NCI-H82 (cell line): ENCODE measurements at places on chromosomes 2 and 18.

- no peak for DNase-seq
These were observed 45.8 kb downstream of the DHX57 start for GRCh38 chr2:38829971-38830370.

GRCh38 chr2:111640480-111640879 lies 243.5 kb downstream of the ANAPC1 start:
- no peak for DNase-seq

- peak; percentile 55 for DNase-seq
These were observed 97.2 kb downstream of the INSIG2 start for GRCh38 chr2:118185210-118186109.

- DNase-seq: no peak
These were observed 86.8 kb downstream of the SPRED2 start for GRCh38 chr2:65345631-65346030.

- DNase-seq: no peak
These were observed 20.1 kb upstream of the LTBP1 start for GRCh38 chr2:32926708-32927084.

DNA sequence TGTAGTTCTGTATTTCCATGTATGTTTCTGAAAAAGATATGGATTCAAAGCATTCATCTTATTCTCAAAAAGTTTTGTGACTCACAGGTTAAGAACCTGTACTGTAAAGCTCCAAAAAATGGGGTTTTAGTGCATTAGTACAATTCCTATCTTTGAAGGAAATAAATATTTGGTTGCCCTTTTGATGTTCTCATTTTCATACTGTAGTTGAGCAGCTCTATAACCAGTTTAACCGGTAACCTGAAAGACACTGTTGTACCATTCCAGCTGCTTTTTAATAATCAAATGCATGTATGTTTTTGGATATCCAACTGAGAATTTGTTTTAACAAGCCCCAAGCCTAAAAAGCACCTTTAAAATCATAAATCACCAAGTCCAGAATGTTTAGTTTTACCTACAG lies 9.6 kb upstream of the OSGEPL1 start:
- DNase-seq: no peak

DNA sequence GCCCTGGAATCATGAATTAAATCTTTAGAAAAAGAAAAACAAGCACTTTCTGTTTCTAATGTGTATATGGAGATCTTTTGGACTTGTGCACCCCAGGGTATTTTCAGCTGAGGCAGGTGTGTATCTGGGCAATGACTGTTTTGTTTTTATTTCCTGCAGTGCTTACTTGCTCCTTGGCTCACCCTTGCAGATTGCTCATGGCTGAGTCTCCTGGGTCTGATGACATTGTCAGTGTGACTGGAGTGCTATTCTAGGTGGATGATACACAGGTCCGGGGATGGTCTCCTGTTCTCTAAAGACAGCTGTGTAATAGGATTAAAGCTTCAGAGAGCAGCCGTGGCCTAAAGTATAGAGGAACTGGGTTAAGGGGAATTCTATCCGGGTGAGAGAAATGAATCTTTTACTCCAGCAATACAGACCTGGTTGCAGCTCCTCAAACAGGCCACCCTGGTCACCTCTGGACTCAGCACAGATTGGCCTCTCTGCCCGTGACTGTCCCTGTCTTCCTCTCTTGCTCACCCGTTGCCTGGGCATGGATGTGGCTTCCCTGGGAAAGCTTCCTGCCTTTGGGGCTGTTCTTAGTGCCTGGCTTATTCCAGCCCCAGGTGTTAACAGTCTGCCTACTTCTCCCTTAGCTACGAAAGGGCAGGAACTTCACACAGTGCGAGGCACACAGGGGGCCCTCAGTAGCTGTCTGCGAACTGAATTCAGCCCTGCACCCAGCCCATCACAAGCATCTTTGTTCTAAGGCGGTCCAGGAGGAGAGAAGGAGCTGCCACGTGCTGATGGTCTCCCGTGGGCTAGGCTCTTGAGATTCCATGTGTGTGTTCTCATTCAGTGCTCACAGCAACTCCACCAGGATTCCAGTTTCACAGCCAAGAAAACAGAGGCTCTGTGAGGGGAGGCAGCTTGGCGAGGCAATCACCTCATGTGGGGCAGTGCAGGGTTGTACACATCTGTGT lies 84.3 kb downstream of the ACOXL start:
- DNase-seq: peak; percentile 55

DNA sequence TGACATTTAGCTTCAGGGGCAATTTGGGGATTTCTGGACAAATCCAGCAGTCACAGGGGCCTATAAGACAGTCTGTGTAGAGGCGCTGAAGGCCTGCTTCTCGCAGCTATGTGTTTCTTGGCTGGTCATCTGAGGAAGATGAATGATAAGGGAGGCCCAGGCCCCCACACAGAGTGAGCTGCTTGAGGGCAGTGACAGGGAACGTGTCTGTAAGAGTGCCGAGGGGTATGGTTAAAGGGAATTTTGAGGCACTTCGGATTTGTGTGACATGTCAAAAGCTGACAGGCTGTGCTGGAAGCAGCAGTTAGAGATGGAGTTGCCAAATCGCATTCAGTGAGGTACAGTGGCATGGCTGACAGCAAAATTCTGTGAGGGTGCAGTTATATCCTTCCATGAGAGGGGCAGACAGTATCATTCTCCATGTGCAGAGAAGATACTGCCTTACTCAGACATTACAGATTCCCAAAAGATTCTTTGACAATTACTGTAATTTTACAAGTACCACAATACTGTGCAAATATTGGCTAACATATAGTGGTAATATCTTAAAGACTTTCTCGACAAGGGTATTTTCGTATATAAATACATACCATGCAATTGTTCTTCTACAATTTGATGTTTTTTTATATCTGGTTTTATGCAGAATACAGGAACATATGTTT lies 74.0 kb downstream of the CERS6 start:
- DNase-seq: peak; percentile 90

DNA sequence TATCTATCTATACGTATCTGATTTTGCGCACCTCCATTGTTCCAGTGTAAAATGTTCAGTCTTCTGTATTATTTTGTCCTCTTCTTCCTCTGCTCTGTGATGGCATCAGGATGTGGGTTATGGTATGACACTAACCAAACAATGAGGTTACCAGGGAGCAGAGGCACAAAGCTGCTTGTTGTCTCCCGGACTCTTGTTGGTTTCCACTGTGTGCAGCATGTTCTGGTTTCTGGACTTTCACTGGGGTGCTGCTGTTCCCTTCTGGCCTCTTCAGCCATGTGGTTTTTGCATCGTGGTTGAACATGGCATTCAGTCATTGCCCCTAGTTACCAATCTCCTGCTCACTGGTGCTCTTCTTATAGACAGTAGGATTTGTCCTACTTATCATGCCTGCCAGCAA lies 665.9 kb downstream of the CBLN2 start:
- peak; percentile 7 for DNase-seq

DNA sequence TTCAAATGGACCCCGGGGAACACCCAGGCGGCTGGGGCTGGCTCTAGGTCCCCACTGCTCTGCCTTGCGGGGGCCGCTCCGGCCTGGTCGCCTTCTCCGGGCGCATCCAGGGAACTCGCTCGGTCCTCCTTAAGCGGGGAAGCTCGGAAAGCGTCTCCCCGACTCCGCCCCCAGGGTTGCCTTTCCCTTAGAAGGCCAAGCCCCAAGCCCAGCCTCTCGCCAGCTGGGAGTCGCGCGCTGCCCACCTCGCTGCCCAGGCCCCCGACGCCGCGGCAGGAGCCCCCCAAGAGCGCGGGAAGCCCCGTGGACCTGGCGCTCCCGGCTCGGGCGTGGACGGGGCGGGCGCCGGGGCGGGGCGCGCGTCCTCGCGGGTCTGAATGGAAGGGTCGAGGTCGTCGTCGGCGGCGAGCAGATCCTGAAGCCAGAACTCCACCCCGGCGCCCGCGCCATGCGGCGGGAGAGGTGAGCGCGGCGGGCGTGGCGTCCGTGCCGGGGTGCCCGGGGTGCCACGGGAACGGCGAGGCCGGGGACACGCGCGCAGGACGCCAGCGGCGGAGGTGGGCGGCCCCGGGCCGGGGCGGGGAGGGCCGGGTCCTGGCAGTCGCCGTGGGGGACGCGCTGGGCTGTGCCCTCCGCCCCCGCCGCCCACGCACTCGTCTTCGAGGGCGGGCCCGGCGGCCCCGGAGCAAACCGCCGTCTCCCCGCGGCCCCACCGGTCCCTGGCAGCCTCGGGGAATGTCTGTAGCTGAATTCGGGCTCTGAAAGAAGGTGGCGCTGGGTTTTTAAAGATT lies at the start of gene BOK:
Gene BOK, plus strand, starts transcription at position 214 of the 791 bp plus-strand sequence. CDS start 739 bp downstream, outside the sequence.
- DNase-seq: peak; percentile 73

DNA sequence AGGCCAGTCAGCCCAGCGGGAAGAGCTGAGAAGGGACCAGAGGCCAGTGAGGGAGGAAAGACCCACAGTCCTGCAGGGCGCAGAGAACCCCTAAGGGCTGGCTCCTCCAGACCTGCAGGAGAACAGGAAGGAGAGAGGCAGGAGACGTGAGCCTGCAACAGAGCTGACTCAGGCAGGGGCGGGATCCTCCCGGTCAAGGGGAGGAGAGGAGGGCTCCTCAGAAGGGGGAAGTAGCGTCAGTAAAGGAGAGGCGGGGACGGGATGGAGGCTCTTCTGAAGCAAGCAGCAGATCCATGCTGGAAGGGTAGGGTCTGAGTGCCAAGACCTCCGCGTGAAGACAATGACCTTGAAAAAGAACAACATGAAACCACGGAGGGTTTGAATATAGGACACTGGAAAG lies 50.8 kb downstream of the TRABD2A start:
- no peak for DNase-seq

- DNase-seq: no peak
These were observed 28.3 kb upstream of the ICOS start for GRCh38 chr2:203908066-203908796.

GRCh38 chr18:75141166-75141565 lies 67.8 kb downstream of the PTGR3 start:
- no peak for DNase-seq

DNA sequence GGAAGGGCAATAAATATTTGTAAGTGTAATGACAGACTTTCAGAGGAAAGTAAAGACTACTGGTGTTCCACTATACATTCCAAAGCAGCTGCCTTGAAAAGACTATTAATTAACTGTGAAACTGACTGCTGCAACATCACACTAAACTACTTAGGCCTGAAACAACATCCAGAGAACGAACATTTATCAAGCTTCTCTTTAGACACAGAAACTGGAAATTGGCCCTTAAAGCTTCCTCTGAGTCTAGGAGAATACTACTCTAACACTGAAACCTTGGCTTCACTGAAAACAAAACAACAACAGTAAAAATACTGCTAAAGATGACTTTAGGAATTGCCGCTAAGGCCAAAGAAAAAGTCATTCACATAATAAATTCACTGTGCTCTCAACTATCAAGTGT lies 74.6 kb downstream of the ESCO1 start:
- DNase-seq: no peak

- DNase-seq: peak; percentile 10
These were observed 101.1 kb downstream of the CTIF start for GRCh38 chr18:48639772-48640432.

GRCh38 chr18:48127606-48128005 lies 197.1 kb upstream of the SMAD2 start:
- DNase-seq: no peak

GRCh38 chr18:74184875-74185274 lies 36.6 kb downstream of the TIMM21 start:
- no peak for DNase-seq

GRCh38 chr2:1742681-1743395 lies 1.5 kb downstream of the PXDN start:
- no peak for DNase-seq

DNA sequence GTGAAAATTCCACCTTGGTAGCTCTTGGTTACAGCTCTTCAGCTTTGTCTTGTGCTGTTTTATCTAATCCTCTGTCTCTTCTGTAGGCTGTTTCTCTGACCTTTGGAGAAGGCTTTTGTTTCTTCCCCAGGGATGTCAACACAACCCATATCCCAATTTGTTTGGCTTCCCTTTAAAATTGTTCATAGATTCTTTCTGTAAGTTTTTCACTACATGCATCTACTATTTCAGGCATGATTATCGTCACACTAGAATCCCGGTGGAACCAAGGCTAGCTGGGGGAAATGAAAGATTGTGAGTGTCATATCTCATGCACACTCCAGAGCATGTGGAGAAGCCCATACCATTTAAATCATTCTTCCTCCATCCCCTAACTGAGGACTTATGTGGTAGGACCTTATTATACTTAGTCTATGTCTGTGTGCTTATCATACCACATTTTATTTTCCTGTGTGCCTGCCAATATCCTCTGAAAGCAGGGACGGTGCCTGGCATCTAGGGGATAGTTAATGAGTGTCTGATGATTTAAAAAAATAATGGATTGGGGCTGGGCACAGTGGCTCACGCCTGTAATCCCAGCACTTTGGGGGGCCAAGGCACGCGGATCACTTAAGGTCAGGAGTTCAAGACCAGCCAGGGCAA lies 59.9 kb downstream of the CRIM1 start:
- no peak for DNase-seq

DNA sequence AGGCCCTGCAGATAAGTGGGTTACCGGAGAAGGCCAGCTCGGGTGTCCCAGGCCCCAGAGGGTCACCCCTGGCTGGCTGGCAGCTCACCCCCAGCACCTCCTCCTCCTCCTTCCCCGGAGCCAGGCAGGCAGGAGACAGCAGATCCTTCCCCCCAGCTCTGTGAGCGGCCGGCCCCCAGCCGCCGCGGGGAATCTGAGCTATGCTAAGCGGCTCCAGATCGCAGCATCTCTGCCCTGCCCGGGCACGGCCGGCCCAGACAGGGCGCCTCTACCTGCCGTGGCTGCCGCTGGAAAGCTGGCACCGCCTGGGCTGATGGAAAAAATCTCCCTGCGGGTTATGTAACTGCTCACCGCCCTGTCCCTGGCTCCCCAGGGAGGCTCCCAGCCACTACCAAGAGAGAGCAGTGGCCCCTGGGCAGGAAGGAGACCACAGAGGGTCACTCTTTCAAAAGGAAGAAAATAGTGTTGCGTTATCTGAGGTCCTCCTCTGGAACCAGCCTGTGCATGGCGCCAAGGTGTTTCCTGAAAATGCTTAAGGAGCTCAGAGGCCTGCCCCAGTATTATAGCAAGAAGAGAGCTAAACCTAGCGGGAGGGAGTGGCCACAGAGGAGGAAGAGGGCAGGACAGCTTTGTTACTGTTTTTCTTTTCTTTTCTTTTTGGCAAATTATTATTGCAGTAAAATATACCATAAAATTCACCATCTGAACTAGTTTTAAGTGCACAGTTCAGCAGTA lies 179.0 kb downstream of the SMAD7 start:
- no peak for DNase-seq

- no peak for DNase-seq
These were observed 37.4 kb downstream of the MRPL44 start for GRCh38 chr2:223994562-223995162.

GRCh38 chr2:127400533-127400896 lies 12.7 kb upstream of the MAP3K2 start:
- no peak for DNase-seq

DNA sequence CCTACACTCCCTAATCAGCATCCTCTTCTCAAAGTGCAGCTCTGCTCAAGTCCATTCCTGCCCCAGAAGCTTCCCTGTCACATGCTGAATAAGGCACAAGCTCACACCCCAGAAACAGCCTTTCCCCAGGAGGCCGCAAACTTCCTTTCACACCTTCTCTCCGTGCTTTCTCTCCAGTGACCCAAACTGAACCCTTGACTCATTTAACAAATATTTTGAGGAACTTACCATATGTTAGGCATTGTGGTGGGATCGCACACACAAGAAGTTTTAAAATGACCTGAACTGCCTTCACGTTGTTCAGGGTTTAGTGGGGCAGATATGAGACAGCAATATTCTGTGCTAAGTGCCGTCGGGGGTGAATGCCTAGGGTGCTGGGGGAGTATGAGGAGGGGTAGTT lies 161.3 kb downstream of the INSIG2 start:
- DNase-seq: no peak

- DNase-seq: no peak
These were observed 80.1 kb downstream of the SOCS6 start for GRCh38 chr18:70368903-70369302.

GRCh38 chr2:100394111-100394641 lies 23.3 kb downstream of the CHST10 start:
- DNase-seq: no peak

GRCh38 chr2:204452464-204453023 lies 92.7 kb upstream of the PARD3B start:
- DNase-seq: no peak
